ENCODE measurements at places on chromosomes 5 and 9.
A peak's percentile ranks its signal among the peaks of the same experiment; 100 is the strongest.

- DNase-seq = no peak
These were observed 6.3 kb downstream of the NOXA1 start for GRCh38 chr9:137429546-137429890.

DNA sequence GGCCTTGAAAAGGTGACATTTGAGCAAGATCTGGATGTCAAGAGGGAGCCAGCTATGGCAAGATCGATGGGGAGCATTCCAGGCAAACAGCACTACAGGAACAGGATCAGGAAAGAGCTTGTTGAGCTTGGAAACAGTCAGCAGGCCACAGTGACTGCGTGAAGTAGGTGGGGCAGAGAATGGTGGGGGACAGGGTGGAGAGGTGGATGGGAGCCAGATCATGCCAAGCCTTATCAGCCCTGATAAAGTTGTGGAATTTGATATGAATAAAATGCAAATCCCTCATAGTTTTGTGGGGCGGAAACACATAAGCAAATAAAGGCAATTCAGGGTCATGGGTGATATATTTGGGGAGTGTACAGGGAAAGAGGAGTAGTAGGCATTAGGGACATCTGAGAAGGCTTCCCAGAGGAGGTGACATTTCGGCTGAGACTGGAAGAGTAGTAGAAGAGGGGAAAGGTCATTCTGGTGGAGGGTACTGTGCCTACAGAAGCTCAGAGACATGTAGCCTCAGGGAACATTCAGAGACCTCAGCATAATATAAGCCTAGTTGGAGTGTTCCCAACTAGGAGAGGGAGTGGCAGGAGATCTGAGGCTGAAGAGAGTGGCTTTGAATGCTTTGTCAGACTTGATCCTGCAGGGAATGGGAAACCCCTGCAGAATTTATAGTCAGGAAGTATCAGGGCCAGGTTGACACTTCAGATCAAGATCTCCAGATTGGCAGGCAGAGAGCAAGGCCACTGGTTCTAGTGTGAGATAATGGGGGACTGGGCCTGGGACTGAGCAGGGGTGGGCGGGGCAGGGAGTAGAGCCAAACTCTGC, 9.7 kb upstream of the CYSTM1 start:
- DNase-seq = no peak

DNA sequence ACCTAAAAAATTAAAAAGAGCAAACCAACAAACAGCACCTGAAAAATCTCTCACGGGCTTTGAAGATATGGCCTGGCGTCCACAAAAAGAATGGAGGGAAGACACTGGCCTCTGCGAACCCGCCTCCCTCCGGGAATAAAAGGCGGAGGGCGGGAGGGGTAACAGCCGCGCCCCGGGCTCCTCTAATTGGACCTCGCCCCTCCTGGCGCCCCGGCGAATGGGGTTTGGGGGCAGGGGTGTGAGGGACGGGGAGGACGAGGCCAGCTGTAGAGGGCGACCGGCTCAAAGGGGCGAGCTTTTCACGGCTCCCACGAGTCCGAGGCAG, 753 bp downstream of the FANCC start:
- no peak for DNase-seq

DNA sequence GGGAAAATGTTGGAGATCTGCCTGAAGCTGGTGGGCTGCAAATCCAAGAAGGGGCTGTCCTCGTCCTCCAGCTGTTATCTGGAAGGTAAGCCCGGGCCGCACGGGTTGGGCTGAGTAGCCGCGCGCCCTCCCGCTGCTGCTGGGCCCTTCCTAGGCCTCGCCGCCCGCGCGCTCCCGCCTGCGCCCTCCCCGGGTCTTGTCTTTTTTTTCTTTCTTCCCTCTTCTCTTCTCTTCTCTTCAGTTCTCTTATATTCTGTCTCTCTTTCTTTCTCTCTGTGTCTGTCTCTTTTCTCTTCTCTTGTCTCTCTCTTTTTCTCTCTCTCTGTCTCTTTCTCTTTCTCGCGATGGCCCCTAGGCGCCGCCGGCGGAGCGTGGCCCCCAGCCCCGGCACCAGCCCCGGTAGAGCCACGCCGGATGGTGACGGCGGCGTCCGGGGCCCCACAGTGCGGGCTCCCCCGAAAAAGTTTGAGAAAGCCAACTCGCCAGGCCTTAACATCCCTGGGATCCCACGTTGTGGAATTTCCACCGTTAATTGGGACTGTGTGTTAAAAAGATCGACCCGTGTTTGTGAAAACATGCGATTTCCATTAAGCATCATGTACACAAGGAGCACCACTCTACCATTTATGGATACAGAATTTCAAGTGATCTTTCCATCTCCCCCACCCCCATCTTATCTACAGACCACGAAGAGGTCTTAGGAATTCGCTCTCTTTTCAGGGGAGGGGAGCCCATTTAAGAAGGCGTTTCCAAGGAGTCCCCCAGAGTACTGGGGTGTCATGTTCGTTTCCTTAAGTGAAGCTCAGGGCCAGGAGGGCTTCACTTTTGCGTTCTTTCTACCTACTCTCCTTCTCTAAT, 616 bp downstream of the ABL1 start:
- no peak for DNase-seq

GRCh38 chr9:99244344-99245260, 22.5 kb downstream of the SEC61B start:
- DNase-seq = no peak

DNA sequence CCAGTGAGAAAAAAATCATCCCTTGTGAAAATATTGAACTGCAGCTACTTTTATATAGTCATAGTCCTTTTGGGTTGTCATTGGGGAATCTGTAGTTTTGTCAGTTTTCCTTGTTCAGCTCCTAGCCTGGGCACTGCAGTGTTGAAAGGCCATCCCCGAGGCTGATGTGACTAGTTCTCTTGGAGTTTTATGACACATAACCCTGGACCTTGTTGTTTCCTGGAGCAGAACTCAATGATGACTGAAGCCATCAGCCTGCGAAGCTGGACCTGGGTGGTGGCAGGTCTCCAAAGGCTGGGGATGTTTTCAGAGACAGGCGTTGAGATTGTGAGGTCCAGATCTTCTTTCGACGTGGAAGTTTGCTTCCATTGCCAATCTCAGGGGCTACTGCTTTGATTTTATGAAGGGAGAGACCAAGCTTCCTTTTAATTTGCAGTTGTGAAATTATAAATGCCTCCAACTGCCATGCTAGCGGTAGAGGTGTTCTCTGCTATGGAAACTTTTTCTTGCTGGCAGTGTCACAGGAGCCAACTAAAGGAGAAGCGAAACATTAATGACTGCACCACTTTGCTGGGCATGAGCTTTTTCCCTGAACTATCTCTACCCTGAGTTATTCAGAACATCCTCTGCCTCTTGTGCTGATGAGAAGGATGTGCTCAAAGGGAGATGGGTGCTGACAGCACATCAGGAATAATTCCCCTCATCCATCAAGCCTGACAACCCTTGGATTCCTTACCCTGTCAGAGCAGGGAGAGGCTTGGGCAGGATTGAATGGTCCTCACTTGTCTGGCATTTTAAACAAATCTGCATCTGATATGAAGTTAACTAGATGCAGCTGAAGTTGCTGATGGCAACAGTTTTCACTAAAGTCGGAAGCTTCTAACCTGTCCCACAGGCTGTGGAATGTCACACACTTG, 209.6 kb downstream of the MAST4 start:
- DNase-seq = peak; percentile 33

DNA sequence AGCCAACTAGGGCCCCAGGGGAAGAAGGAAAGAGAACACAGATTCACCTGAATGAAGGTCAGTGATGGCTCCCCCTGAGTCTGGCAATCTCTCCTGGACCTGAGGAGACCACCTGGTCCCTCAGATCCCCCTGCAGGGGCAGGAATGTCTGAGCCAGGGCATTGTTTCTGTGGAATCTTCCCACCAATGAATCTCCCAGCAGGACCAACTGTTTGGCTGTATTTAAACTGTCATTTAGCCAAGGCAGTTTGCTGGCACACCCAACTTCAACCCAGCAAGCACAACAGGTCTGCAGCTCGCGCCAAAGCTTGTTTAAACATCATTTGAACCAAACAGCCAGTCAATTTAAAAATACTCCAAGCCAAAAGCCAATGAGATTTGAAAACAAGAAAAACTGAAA, 92.6 kb downstream of the SH3TC2 start:
- DNase-seq = no peak

- peak; percentile 23 for DNase-seq
These were observed 37.4 kb downstream of the SNX30 start for GRCh38 chr9:112787978-112788377.

- peak; percentile 12 for DNase-seq
These were observed 50.8 kb downstream of the GABBR2 start for GRCh38 chr9:98657897-98658296.

GRCh38 chr9:73050887-73051550, 98.2 kb upstream of the ALDH1A1 start:
- no peak for DNase-seq

- no peak for DNase-seq
These were observed 164.9 kb downstream of the SLC24A2 start for GRCh38 chr9:19623941-19624340.

GRCh38 chr5:104734046-104734445, 1171.5 kb upstream of the NUDT12 start:
- DNase-seq = no peak

- DNase-seq = no peak
These were observed 228.9 kb downstream of the KIAA0825 start for GRCh38 chr5:94389515-94389899.

- peak; percentile 42 for DNase-seq
These were observed 102.9 kb upstream of the LRRTM2 start for GRCh38 chr5:138978080-138978479.

GRCh38 chr9:81599837-81600236, 89.5 kb downstream of the TLE1 start:
- DNase-seq = no peak

DNA sequence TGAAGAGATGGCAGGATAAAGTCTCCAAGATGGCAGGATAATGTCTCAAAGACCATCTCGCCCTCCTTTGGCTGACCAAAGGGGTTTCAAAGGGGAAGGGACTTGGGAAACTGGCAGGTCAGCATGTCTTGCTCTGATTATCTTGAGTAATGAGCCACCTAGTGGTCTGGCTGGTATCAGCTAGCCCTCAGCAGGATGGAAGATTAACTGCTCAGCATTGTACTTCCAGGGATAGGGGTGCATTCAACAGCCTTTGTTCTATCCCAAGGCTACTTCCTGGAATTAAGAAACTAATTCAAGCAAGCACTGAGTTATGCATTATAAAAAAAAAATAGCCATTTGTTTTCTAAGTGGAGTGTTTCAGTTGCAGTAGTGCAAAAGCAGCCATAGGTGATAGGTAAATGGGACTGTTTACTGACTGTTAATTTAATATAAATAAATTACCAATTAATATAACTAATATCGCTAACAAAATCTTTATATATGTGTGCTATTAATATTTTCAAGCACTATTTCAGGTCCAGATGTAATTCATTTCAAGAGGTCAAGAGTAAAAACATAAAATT, 555.5 kb downstream of the CDH9 start:
- DNase-seq = no peak

DNA sequence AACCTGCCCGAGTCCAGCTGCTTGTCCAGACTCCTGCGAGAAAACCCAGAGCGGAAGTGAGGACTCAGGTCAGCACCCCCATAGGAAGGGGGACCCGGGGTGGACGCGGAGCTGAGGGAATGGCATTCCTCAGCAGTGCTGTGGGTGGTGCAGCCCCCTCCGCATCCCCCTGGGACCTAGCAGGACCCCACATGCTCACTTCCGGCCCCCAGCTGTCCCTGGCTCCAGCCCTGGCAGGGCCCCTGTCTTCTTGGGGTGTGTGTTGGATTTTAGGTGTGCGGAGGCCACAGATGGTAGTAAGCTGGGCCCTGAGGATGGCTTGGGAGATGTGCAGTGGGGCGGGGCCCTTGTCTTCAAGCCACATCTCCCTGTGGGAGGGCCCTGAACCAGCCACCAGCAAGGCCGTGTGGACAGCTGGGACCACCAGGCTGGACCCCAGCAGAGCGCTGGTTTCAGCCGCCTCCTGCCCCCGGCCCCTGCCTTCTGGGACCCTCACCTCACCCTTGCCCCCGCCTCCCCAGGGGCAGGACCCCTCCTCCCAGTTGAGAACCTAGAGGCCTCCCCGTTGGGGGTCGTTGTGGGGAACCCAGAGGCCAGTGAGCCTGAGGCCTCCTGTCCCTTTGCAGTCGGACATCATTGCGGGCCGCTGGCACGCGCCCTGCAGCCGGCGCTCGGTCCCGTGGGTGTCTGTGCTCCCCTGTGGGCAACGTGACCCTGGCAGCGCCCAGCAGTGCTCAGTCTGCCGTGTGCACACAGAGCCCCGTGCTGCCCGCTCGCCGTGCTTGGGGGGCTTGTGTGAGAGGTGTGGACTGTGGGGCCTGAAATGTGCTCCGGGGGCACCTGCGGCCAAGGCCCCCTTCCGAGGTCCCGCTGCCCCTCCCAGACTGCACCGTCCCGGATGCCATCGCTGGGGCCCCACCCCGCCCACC, 10.8 kb upstream of the SLC9A3 start:
- no peak for DNase-seq

DNA sequence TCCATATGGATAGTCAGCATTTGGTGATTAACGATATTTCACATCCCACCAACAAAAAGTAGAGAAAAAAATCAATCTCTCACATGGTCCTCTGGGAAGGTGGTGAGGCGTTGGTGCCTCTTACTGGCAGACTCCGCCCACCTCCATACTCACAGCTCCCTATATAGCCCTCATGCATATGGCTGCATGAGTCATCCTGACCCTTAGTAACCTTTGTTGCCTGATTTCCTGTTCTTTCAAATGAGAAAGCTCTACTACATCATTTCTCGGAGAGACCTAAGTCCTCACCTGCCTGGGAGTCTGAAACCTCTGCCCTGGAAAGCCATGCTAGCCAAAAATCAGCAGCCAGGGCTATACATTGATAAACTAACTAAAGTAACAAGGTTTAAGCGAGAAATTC, 33.3 kb upstream of the ABCA1 start:
- DNase-seq = peak; percentile 11

GRCh38 chr5:1930501-1930879, 47.8 kb upstream of the IRX4 start:
- no peak for DNase-seq

GRCh38 chr9:14062586-14063221, 251.2 kb downstream of the NFIB start:
- peak; percentile 33 for DNase-seq

DNA sequence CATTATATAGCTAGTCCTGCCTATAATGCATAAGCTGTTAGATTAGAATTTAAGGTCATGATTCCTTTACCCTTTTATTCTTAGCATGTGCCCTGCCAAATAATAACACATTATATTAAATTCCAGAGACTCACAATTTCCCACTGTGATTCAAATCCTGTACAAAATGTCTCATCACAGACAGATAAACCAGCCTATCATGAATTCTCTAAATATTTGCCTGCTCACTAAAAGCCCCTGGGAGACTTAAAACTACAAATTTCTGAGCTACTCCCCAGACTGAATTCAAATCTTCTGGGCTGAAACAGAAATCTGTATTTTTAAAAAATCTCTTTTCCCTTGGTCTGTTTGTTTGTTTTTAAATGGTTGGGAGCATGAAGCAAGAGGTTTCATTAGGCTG, 32.7 kb downstream of the GAPT start:
- DNase-seq = no peak

Data from renal cortical epithelial cell (primary cell).